ENCODE measurements at places on chromosomes 2 and 18.

DNA sequence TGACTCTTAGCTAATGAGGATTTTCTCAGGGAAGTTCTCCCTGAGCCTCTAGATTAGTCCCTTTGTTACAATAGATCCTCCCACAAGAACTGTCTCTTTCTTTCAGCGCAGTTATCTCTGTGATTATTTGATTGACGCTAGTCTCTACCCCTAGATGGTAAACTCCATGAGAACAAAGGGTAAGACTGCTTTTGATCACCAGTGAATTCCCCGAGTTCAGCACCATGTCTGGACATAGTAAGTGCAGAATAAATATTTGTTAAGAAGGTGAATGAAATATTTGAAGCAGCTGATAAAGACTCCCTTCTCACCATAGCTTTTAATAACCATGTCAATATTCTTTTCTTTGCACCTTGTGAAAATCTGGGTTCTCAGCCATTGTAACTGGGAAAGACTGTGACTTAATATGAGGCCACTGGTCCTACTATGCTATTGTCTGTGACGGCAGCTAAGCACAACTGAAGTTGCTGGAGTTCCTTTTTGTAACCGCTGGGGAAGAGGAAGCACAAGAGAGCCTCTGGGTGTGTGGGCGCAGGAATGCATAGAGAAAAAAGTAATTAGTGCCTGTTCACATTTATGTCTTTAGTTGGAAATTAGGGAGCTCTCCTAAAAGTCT, 214.7 kb downstream of the TGIF1 start:
- no peak for DNase-seq

DNA sequence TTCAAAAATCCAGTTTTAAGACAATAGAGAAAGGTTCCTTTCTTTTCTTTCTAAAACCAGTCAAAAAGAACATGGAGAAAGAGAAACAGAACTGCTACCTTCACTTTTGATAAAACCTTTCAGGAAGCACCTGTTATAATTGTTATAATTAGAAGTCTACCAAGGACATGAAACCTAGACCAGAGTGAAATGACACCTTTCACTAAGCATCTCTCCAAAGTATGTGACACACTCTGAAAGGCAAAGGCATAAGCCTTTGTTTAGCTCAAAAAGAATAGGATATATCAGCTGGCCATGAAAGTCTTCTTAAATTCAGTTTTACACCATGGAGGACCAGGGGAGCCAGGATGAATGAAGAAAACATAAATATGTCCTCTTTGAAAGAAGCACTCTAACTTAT, 18.8 kb upstream of the RBM45 start:
- DNase-seq: no peak

DNA sequence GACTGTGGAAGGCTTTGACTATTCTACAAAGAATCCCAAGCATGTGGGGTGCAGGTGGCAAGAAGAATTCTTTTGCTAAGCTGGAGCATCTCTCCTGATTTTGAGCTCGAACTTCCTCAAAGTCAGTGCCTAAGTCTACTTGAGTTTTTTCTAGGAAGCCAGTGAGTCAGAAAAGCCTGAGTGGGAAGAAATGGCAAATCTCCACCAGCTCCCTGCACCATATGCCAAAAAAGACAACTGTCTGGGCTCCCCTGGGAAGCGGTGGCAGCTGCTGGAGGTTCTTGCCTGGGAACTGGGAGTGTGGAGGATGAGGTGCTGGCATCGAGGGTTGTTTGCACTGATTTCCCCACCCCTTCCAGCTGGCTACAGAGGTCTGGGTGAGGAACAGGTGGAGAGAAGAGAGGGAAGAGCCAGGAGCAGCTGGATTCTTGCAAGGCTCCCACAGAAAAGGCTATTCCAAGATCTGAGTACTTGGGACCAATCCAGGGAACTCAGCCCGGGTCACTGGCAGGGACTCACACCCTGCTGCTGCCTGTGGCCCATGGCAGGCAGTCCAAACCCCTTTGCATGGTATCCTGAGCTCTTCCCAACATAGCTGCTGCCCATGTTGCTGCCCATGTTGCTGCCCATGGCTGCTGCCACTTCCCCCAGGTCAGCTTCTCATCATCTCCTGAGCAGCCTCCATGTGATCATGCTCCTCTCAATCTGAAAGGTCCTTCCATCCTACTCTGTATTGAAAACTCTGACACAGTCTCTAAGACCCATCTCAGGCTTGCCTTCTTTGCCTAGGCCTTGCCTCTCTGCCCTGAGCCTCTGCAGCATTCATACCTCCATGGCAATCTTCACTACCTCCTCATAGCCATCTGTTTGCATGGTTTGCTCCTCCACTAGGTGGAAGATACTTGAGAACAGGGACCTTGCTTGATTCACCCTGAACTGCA, 128.3 kb upstream of the SPATS2L start:
- DNase-seq: no peak

GRCh38 chr18:41548521-41549260, 406.3 kb upstream of the PIK3C3 start:
- no peak for DNase-seq

DNA sequence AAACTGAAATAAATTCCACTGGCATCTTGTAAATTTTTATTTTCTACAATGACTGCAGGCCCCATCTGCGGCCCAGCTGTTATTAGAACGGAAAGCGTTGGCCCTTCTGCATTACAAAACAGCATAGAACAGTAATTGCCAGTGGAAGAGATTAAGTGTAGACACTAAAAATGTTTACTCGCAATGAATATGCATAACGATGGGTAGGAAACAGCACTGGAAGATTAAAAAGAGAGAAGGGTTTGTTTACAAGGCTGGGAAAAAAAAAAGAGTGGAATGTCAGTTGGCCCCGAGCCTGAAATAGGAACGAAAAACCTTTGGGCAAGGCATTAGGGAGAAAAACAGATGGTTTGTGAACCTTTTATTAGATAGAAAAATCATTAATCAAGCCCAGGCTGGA, 275.9 kb upstream of the TCF4 start:
- no peak for DNase-seq

- no peak for DNase-seq
Measured at GRCh38 chr2:150686391-150686790, 198.9 kb upstream of the RND3 start.

DNA sequence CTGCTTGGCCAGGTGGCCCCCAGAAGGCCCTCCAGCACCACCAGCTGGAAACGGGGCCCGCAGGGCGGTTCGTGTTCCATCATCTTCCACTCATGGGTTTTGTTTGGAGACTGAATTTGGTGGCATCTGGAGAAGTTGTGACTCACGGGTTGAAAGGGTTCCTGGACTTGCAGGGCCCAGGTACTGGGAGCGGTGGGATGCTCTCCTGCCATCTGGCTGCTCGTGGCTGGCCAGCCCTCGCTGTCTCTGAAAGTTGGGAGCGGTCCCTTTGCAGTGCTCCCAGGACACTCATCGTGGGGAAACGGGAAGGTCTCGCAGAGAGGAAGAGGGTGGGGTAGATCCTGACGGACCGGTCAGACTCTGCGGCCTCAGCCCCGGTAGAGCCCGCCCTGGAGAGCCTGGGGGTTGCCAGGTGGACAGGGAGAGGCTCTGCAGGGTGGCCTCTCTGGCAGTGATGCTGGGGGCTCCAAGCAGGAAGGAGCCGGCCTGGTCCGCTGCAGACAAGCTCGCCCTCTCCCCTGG, 47.5 kb downstream of the TWIST2 start:
- DNase-seq: no peak

DNA sequence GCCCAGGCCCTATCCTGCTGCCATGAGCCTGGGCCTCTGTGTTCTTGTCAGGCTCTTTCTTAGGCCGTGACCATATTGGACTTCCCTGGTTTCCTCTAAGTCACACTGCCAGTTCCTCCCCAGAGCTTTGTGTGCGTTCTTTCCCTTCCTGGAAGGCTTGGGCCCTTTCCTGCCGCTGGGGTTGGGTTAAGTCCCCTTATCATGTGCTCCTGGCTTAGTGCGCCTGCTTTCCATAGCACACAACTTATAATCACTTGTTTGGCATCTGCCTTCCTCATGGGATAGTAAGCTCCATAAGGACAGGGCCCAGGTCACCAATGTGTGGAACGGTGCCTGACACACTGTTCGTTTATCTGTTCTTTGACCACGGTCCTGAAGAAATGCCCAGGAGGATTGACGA, 31.3 kb downstream of the NIFK start:
- no peak for DNase-seq

- no peak for DNase-seq
Measured at GRCh38 chr2:126912201-126912600, 13.5 kb downstream of the TEX51 start.

DNA sequence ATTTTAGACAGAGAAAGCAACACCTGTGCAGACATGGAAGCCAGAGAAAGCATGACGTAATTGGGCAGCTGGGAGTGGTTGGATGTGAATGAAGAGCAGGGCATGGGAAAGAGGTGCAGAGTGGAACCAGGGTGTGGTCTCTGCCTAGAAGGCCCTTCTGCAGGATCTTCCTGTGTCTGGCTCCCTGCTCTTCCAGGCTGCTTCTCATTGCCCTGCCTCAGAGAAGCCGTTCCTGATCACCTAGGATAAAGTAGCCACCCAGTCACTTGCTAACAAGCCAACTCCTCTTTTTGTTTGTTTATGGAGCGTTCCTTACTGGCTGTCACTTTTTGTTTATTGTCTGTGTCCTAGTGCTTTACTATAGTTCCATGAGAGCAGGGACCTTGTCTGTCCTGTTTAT, 28.5 kb downstream of the GALNT1 start:
- DNase-seq: no peak

- no peak for DNase-seq
Measured at GRCh38 chr2:186543561-186544131, 46.2 kb upstream of the ITGAV start.

GRCh38 chr2:169136885-169137534, 67.6 kb downstream of the DHRS9 start:
- DNase-seq: no peak

GRCh38 chr2:221851531-221852045, 279.5 kb upstream of the EPHA4 start:
- no peak for DNase-seq

GRCh38 chr18:27803957-27804356, 373.0 kb downstream of the CDH2 start:
- DNase-seq: no peak

- DNase-seq: no peak
Measured at GRCh38 chr2:195898505-195899191, 170.0 kb downstream of the DNAH7 start.

DNA sequence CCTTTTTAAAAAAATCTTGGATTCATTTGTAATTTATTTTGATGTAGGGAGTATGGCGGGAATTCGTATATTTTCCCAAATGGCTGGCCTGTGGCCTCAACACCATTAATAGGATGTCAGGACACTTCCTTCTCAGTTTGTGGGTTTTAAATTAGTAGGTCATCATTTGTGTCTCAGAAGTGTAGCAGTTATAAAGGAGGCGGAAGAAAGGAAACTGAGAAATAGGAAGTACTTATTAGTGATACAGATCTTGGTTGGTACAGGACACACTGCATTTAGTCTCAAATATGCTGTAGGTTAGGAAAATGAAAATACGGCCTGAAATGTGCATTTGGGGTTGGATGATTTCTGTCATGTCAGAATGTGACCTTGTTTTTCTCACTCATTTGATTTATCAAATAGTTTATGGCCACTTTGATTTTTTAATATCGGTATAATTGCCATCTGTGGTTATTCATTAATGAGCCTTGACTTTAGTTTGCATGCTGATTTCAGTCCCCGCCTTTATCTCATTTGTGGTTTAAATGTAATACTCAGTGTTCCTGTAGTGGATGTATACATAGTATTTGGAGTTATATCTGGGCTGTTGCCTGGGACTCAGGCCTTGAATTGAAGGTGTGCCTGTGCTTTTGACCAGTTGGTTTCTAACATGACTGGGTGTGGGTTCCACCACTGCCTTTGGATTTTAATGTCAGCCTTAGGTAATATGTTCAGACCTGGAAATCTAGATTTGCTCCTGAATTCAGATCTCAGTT, 31.4 kb downstream of the ZCCHC2 start:
- no peak for DNase-seq

- DNase-seq: no peak
Measured at GRCh38 chr2:235114286-235114685, 162.5 kb downstream of the SH3BP4 start.

GRCh38 chr2:240157147-240157470, 16.7 kb upstream of the OTOS start:
- no peak for DNase-seq

- DNase-seq: no peak
Measured at GRCh38 chr2:113211226-113212105, 37.7 kb downstream of the PSD4 start.

- no peak for DNase-seq
Measured at GRCh38 chr2:128632501-128632800, 313.8 kb upstream of the HS6ST1 start.

DNA sequence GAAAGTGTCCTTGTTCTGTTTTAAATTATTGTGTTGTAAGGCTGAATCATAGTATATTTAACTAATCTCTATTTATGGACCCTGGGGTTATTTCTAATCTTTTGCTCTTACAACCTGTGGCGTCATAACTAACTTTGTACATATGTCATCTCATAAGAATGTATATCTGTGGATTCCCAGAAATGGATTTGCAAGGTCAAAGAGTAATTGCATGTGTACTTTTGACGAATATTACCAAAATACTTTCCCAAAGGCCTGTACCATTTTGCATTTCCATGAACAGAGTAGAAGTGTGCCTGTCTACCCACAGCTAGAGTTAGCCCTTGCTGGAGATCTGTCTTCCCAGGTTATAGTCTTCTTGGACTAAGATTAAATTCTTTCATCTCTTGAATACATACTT, 42.8 kb downstream of the SEMA4F start:
- DNase-seq: no peak

DNA sequence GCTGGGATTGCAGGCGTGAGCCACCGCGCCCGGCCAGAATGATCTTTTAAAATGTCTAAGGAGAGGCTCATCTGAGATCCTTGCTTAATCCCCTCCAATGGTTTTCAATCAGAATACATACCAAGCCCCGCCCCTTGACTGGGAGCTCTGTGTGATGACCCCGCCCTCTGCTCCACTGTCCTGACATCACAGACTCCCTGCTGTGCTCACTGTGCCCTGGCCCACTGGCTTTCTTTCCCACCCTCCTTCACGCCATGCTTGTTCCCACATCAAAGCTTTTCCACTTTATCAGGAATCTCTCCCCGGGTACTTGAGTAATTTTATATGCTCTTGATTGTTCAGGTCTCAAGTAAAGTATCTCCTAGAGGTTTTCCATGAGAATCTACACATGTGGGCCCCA, 762.3 kb upstream of the ID2 start:
- DNase-seq: no peak

GRCh38 chr2:105749583-105750400, 5.1 kb downstream of the NCK2 start:
- no peak for DNase-seq

DNA sequence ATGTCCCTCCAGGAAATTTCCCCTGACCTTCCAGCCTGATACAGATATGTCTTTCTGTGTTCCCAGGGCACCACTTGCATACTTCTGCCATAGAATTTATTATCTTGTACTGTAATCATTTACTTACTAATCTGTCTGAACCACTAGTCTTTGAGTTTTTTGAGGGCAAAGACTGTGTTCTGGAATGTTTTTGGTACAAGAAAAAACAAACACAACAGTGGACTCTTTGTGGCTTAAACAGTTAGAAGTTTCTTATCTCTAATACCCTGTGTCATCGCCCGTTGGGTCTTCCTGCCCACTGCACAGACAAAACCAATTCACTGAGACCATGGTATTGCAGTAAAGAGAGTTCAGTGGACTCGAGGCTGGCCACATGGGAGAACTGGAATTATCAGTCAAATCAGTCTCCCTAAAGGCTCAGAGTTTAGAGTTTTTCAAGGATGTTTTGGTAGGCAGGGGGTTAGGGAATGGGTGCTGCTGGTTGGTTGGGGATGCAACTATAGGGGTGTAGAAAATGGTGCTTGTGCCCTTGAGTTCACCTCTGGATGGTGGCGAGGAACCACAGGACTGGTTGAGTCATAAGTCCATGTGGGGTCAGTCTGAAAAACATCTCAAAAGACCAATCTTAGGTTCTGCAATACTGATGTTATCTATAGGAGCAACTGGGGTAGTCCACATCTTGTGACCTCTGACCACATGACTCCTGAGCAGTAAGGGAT, 20.3 kb downstream of the RALB start:
- no peak for DNase-seq

Measured in stimulated activated CD4-positive, alpha-beta T cell treated with anti-CD3 and anti-CD28 coated beads, Interleukin-2, amount 100 ng/mL, for 4 hours (primary cell).